ENCODE measurements at places on chromosomes 3 and 15.

GRCh38 chr15:58622877-58623276 is 126.6 kb downstream of the ADAM10 start:
- no peak for DNase-seq

- DNase-seq, result no peak
Observed at GRCh38 chr15:95150466-95150865, 919.1 kb downstream of the MCTP2 start.

GRCh38 chr3:15384510-15385237 is 42.7 kb downstream of the METTL6 start:
- no peak for DNase-seq

- DNase-seq, result no peak
Observed at GRCh38 chr3:59143447-59143846, 93.6 kb upstream of the CFAP20DC start.

DNA sequence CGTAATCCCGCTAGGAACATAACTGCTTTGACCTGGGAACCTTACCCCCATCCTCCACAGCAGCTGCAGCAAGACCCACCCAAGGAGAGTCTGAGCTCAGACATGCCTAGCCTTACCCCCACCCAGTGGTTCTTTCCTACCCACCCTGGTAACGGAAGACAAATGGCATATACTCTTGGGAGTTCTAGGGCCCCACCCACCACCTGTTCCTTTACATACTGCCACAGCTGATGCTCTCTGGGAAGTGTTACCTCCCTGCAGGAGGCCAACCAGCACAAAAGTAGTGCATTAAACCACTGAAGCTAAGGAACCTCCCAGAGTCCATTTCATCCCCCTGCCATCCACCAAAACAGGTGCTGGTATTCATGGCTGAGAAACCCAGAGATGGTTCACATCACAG is 50.6 kb upstream of the AZI2 start:
- DNase-seq, result no peak
